GF-D8 (cell line): ENCODE measurements at places on chromosomes 3 and 15.

GRCh38 chr3:37545479-37545878 lies 316.2 kb upstream of the CTDSPL start:
- DNase-seq, result no peak

GRCh38 chr3:156332304-156332703 lies 211.9 kb downstream of the KCNAB1 start:
- DNase-seq, result no peak

- DNase-seq, result no peak
Measured at GRCh38 chr15:33844186-33844585, 124.1 kb upstream of the CHRM5 start.

DNA sequence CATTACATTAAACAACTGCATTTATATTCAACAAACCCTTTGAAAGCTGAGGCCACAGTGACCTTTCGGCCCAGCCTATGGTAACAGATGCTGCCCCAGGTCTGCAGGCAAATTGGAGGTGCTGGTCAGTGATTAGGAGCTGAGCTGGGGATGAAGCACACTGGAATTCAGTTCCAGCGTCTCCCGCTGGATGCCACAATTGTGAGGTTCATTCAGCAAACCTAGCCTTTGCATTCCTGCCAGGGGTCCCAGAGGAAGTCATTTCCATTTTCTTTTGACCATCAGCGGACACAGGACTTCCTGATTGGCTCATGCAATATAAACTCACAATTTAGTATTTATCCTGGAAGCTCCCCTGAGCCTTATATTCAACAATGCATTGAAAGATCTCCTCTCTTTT lies 89.5 kb downstream of the IL20RB start:
- no peak for DNase-seq

DNA sequence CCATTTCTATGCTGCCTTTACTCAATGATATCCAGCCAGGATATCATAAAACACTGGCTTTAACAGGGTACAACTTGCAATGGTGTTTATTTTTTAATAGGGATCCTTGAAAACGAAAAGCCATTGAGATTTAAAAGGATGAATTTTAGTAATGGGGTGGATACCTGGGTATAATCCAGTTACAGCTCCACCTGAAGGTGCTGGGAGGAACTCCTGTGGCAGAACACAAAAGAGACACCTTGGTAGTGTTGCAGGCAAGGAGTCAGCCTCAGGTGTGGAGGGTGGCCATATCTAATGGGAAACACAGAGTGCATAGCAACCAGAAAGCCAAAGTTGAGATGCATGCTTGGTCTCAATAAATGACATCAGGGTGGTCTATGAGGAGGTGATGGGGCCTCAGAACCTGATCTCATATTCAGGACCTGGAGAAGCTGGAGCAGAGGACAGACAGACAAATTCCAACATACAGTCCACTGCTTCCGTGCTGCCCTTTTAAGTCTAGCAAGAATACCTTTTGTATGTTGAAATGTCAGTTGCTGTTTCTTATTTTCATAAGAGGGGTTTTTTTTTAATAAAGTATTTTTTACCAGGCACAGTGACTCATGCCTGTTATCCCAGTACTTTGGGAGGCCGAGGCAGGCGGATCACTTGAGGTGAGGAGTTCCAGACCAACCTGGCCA lies 12.0 kb upstream of the PAQR9 start:
- no peak for DNase-seq

DNA sequence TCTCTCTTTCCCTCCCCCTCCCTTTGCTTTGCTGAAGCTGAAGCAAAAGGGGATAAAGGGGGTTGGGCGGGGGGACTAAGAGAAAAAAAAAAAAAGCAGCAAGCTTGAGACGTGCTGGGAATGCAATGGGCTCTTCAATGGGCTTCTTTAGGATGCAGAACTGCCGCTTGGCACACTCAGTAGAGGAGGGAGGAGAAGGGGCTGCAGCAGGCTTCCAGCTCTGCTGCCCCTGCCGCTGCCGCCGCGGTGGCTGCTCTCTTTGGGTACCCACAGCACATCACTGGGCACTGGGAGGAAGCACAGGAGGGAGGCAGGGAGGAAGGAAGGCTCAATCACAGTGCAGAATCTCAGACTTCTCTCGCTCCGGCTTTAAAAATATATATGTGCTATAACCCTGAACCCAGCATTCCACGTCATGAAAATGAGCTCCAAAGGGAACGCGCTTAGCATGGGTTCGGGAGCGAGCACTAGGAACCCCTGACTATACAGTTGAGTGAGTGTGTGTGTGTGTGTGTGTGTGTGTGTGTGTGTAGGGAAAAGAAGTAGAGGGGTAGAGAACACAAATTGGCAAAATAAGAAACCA lies 3.5 kb downstream of the SLITRK3 start:
- no peak for DNase-seq

DNA sequence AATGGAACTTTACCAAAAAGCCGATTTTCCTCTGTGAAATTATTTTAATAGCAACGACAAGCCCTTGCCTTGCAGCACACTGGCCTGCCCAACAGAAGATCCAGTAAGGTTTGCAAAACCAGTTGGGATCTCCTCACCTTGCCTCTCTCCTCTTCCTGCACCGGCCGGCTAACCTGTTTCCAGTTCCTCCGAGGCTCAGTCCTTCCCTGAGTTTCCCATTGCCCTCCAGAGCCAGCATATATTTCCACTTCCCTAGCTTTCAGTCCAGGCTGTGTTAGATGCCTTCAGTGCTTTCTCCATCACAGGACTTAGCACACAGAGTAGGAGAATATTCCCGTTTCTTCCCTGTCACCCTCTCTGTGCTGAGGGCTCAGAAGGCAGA lies 60.3 kb downstream of the NOX5 start:
- no peak for DNase-seq

DNA sequence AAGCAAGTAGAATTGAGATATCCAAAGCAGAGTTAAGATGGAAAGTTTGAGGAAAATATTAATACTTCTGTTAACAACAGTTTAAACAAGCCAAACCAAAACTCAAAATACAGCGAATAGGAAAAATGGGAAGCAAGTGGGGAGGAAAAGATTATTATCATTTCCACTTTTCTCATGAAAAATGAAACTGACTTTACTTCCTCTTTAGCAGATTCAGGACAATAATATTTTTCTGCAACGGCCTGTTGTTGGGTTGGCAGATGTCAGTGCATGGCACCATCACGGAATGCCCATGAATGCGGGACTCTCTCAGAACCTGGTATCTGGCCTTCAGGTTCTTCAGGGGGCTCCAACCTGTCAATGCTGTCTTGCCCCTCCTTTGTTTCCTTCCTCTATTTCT lies 11.1 kb downstream of the ANKUB1 start:
- DNase-seq, result no peak

DNA sequence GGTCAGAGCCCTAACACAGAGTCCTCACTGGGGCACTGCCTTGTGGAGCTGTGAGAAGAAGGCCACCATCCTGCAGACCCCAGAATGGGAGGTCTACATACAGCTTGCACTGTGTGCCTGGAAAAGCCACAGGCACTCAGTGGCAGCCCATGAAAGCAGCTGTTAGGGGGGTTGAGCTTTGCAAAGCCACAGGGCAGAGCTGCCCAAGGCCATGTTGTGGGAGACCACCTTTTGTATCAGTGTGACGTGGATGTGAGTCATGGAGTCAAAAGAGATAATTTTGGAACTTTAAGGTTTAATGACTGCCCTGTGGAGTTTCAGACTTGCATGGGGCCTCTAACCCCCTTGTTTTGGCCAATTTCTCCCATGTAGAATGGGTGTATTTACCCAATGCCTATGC lies 52.9 kb upstream of the TPRG1 start:
- no peak for DNase-seq

GRCh38 chr3:81063896-81064295 lies 697.5 kb downstream of the GBE1 start:
- DNase-seq, result no peak

GRCh38 chr3:28171962-28172361 lies 69.5 kb upstream of the CMC1 start:
- DNase-seq, result no peak

GRCh38 chr3:9879830-9880549 lies at the start of gene CIDEC:
Gene CIDEC, minus strand, starts transcription at chr3:9880253. Its CDS starts 1,767 bp downstream, at chr3:9878486.
- no peak for DNase-seq

DNA sequence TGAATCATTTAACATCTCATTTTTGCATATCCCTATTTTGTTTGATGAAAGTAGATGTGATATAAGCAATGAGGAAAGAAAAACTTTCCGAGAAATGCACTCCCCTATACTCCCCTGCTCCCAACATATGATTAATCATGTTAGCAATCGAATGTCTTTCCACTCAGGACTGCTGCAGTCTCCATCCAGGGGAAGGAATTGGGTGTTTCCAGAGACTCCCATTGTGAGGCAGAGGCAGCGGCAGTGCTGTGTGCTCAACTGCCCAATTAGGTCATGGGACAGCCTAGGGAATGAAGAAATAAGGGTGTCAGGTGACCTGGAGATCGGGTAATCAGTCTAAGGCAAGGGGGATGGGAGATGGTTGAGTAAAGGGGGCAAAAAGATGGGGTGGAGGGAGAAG lies 268.6 kb upstream of the MEIS2 start:
- no peak for DNase-seq

- DNase-seq, result no peak
Measured at GRCh38 chr3:171353423-171353822, 106.8 kb downstream of the TNIK start.
